KG1 (cell line): ENCODE measurements at places on chromosomes 11 and 22.

- no peak for DNase-seq
These were observed 129.1 kb downstream of the SLC17A6 start for GRCh38 chr11:22467248-22467647.

GRCh38 chr11:130428316-130429119 lies at the start of gene ADAMTS8:
ADAMTS8 (minus strand) TSS chr11:130428609; CDS start chr11:130428286, 323 bp downstream.
- DNase-seq = no peak

- DNase-seq = no peak
These were observed 1.5 kb upstream of the JAML start for GRCh38 chr11:118226296-118226695.

DNA sequence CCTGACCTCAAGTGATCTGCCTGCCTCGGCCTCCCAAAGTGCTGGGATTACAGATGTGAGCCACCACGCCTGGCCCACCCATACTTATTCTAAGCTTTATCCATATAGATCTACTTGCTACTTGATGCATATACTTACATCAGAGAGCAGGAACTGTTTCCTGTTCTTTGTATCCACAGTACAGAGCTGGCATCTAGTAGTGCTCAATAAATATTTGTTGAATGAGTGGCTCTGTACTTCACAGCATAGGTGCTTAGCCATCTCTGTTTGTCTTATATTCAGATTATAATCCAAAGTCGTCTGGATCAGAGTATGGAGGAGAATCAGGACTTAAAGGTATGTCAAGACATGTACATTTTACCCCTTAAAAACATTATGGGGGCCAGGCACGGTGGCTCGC lies 38.6 kb upstream of the DLAT start:
- no peak for DNase-seq

DNA sequence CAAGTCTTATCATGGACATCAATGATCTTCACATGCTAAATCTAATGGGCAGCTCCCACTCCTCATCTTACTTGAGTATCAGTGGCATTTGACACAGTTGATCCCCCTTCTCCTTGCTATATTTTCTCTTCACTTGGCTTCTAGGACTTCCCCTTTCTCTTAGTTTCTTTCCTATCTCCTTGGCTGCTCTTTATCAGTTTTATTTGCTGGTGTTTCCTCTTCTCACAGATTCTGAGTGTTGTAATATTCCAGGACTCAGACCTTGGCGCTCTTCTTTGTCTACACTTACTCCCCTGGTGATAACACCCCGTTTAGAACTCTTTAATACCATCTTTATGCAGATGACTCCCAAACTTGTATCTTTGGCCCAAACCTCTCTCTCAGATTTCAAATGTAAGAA lies 33.9 kb upstream of the RASSF10 start:
- no peak for DNase-seq

- DNase-seq = no peak
These were observed 7.0 kb upstream of the MALAT1 start for GRCh38 chr11:65491614-65492386.

GRCh38 chr11:118928870-118929500 lies 3.3 kb upstream of the BCL9L start:
- peak; percentile 71 for DNase-seq

DNA sequence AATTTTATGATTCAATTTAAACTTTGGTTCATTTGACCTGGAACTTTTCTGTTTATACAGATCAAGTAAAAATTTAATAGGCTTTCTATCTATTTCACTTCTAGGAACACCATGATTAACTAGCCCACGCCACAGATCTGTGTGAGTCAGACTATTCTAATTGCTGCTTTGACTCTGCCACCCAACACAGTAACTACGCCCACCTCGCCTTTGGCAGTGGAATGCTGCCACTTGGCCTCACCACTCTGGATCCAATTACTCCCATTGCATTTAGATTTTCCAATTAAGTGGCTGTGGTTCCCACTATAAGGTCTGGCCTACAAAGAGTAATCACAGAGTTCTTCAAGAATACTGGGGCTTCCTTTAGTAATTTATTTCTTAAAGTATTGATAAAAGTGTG lies 46.6 kb upstream of the LIN7C start:
- no peak for DNase-seq

- DNase-seq = no peak
These were observed 766.1 kb upstream of the ARHGAP42 start for GRCh38 chr11:99920956-99921355.

GRCh38 chr11:14273895-14274294 lies 85.1 kb downstream of the RRAS2 start:
- DNase-seq = no peak

DNA sequence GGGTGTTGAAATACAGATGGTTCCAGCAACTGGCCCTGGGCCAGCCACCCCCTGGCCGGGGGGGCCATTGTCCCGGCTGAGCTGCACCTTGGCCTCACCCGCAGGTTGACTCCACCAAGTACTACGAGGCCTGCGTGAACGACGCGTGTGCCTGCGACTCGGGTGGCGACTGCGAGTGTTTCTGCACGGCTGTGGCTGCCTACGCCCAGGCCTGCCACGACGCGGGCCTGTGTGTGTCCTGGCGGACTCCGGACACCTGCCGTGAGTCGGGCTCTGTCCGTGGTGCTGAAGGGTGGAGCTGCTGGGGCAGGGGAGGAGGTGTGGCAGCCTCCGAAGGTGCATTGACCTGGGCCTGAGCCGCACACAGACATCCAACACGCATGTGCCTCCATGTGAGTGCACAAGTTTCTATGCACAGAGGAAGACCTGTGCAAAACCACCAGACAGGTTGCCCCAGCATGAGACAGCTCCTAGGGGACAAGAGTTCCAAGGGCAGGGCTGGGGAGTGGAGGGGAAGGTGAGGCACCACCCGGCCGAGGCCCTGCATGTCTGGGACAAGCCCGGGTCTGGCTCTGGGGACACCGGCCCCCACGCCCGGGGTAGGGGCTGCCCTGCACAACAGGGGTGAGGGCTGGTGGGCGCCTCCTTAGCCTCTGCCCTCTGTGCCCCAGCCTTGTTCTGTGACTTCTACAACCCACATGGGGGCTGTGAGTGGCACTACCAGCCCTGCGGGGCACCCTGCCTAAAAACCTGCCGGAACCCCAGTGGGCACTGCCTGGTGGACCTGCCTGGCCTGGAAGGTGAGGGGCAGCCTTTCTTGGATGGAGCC lies 16.1 kb downstream of the MUC5B start:
- no peak for DNase-seq

- no peak for DNase-seq
These were observed 56.9 kb downstream of the SLC35F2 start for GRCh38 chr11:107801641-107802040.

DNA sequence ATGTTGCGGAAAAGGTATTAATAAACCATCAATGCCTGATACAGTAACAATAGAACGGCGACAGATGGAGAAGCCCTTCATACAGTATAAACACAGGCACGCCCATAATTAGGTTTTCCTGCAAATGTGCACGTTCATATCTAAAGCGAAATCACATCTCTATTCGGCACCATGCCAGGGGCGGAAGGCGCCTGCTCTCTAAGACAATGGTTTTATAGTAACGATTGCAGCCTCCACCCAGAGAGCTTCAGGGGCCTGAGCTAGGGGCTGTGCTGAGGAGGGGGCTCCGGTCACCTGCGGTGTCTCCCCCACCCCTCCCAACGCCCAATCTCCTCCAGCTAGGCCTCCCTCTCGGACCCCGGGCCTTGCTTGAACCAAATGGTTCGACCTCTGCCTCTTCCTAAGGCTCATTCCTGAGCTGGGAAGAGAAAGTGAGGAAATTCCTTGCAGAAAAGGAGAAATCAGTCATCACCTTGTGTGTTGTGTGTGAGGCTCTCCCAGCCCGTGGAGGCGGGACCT lies 9.6 kb downstream of the KRTAP5-5 start:
- DNase-seq = no peak

DNA sequence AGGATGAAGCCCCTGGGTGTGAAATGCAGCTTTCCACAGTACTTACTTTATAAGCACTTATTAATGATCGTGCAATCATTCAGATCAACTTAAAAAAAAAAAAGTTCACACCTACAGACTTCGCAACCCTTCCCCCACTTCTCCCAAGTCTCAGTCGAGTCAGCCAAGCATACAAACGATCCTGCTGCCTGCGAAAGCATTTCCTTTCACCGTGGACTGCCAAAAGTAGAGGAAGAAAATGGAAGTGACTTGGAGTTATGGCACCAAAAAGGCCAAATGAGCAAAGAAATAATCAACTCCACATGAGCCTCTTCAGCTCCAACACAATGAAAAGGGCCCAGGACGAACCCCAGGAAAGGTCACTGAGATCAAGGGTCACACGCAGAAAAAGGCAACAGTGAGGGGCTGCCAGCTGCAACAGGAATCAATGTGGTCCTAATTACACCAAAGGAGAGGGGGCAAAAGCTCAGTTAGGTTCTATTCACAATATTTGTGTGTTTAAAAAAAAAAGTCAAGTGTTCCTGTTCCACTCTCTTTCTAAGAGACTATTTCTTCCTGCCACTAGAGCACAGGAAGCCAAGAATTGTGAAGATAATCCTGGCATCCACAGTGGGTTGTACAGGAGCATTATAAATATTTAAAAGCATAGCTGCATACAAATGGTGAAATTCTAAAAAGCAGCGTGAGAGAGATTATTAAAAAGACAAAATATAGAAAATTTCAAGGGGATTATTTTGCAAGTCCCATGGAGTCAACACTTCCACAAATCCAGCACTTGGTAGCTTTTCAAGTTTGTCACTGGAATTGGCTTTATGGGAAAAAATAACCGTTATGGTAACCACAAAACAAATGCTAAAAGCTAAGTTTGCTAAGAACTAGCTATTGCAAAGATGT lies 28.4 kb downstream of the CDON start:
- DNase-seq = no peak

- peak; percentile 59 for DNase-seq
These were observed 5.9 kb upstream of the ATF4 start for GRCh38 chr22:39514373-39514973.

DNA sequence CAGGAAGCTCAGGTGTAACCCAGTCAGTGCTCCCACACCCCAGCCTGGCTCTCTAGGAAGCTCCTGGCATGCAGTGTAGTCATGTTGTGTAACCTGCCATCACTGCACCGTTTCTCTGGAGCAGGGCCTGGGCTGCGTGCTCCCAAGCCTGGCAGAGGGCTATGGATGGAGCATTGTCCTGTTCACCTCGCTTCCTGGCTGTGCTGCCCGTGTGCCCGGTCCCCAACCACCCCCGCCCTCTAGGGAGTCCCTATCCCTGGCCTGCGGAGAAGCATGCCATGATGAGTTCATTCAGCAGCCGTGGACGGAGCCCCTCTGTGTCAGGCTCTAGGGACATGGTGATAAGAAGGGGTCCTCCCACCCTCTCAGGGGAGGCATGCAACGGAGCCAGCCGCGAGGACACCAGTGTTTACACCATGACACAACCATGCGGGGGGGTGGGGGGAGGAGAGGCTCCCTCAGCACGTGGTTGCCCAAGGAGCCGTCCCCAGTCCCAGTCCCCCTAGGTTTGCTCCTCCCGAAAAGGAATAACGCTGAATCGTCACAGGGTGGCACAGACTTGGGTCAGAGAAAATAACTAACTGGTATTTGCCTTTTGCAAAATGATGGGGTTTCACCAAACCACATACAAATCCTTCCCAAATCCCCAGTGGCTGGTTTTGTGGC lies 73.1 kb downstream of the FBLN1 start:
- no peak for DNase-seq

DNA sequence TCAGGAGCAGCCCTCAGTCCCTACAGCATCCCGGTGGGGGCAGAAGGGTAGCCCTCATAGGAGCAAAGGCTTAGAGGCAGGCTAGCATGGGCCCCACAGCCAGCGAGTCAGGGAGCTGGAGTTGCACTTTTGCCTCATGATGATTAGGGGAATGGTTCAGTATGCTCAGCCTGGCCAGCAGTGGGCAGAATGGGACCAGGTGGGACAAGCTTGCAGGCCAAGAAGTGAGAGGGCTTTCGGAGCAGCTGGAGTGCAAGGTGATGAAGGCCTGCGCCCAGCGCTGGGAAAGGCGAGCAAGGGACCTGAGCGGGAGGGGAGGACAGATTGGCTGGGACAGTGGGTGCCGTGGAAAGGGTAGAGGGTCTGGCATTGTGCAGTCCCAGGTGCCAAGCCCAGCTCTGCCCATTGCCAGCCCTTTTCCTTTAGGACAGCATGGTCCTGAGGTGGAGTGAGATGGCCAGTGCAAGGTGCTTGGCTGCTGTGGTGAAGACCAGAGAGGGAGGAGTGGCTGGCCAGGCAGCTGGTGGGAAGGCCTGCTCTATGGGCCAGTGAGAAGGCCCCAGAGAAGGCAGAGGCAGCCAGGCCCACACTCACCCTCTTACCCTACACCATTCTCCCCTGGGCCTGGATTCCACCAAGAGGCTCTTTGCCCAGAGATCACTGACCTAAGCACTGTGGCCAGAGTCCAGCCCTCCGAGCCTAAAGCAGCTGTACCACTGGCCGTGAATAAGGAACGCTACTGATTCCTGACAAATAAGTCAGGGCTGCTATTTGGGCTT lies 47.9 kb upstream of the SUSD2 start:
- no peak for DNase-seq

- no peak for DNase-seq
These were observed 272.7 kb upstream of the CADM1 start for GRCh38 chr11:115776916-115777315.

GRCh38 chr22:40423882-40424640 lies 53.7 kb downstream of the SGSM3 start:
- DNase-seq = no peak

DNA sequence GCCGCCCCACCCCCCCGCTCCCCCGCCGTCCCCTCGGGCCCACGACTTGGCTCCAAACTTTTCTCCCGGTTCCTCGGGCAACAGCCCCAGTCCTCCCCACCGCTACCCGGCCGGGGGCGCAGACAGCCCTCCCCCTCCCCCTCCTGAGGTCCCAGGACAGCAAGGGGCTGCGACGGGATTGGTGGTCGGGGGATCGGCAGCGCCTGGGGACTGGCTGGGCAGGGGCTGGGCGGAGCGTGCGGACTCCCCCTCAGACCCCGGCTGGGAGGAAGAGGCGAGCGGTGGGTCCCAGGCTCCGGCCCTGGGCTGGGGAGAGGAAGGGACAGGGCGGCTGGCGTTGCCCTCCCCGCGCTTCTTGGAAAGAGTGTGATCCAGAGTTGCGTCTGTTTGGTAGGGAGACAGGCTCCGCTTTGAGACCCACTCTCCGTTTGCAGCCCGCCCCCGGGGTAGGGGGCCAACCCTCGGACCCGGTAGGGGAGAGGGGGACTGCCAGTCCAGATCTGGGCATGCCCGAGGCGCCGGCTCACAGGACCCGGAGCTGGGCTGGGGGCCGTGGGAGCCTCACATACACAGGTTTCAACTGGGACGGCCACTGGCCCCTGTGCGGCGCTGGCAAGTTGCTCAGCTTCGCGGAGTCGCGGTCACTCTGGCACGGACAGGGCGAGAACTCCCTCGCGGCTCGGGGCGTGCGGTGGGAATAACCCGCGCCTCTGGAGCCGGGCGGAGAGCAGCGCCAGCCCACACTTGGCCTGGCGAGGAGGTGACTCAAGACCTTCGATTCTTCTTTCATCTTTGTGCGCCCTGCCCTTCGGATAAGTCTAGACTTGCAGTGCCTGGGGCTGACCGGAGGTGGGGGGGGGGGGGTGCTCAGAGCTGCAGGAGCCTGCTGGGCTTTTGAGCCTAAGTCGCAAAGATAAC lies 999 bp downstream of the TSKU start:
- no peak for DNase-seq

- DNase-seq = no peak
These were observed 125.8 kb downstream of the ST3GAL4 start for GRCh38 chr11:126481303-126481680.

GRCh38 chr11:44094260-44094868 lies 1.1 kb upstream of the EXT2 start:
- peak; percentile 43 for DNase-seq
